ENCODE measurements at places on chromosomes 13 and 19. TPM values are rescaled to one million over a fixed set of nuclear protein-coding genes. Genes with fewer than 3 reads are reported as not detected.

CEACAM20 gene
- total RNA-seq: not detected

PLD3 gene
- 105 TPM for total RNA-seq

ZNF765 gene
- total RNA-seq: 13.1 TPM

IGLON5 gene
- not detected for total RNA-seq

FBXO17 gene
- total RNA-seq: 30.7 TPM

KASH5 gene
- total RNA-seq: not detected

ZNF441 gene
- 4.8 TPM for total RNA-seq

LGALS4 gene
- not detected for total RNA-seq

LRRC63 gene
- 0.37 TPM for total RNA-seq

PGLYRP2 gene
- total RNA-seq: not detected

PRR20E gene
- not detected for total RNA-seq

FBXO27 gene
- total RNA-seq: 2.2 TPM

IGFL3 gene
- total RNA-seq: not detected

VSTM1 gene
- not detected for total RNA-seq
